Stimulated activated CD8-positive, alpha-beta memory T cell treated with anti-CD3 and anti-CD28 coated beads, Interleukin-4, amount 100 ng/mL, for 48 hours (primary cell): ENCODE measurements at places on chromosomes 4 and X.

DNA sequence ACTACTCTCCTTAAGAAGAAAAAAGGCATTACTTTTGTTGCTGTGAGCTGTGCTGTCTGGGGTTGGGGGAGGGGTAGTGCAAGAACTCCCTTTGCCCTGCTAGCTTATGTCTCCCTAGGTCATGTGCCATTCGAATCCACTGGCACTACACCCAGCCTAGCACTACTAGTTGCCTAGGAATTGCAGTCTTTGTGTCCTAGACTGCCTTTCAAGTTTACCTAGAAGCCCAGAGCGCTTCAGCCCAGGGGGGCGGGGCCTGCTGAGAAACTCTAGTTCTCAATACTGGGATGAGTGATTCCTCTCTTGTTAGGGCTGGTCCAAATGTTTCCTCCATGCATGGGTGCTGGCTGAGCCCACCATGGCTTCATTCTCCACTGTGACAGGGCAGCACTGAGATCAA is 1011.5 kb downstream of the PCDH19 start:
- no peak for DNase-seq

- DNase-seq: no peak
Observed at GRCh38 chrX:138847930-138848329, 136.4 kb upstream of the FGF13 start.

DNA sequence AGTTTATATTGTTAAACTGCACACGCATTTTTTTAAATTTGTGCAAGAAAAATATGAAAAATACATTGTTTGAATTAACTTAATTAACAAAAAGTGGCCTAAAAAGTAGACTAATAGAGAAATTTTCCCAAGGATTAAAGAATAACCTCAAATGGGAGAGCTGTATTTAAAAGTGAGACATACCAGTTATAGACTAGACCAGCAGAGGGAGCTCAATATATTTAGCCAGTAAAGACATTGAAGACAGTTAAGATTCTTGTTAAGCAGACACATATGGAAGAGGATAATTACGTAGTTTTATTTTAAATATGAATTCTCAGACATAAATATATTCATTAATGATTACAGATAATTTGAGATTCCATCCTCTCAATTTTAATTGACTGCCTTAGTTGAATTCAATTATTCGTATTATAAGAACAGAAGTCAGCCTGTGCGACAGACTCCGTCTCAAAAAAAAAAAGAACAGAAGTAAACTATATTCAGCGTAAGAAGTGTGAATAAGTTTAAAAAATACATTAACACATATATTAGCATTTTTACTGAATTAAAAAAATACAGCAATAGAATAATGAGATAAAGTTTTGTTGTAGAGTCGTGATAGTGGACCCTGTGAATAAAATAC is 64.8 kb downstream of the GLRA3 start:
- no peak for DNase-seq

DNA sequence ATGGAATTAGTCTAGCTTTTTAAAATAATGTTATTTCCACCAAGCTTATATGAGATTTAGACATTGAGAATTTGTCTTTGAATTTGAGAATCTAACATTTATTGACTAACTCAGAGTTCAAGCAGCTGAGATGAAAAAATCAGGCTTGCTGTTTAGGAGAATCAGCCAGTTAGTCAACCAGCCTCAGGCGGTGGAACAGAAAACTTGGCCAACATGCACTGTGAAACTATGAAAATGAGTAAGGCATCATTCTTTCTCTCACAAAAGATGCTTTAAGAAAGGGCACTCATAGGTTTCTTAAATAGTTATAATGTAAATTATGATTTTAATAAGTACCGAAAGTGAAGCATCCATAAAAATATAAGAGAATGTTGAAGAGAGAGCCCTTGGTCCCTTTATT is 84.2 kb downstream of the NFKB1 start:
- DNase-seq: no peak

- DNase-seq: no peak
Observed at GRCh38 chr4:141469392-141469791, 167.0 kb upstream of the IL15 start.

DNA sequence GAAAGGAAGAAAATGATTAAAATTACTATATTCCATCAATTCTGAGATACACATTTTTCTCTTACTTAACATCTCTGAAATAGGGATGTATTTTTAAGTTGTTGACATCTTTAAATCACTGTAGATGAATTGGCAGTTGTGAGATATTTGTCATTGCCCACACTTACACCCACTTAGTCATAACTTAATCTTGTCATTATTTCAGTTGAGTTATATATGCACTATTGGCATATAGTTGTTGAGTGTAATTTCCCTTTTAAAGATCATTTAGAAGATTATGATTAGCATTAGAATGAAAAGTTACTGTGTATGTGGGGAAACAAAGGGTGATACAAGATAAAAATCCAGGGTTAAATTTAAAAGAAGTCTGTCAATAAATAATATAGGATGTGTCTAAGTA is 2.2 kb downstream of the AIMP1 start:
- DNase-seq: no peak

GRCh38 chr4:88511236-88511635 is 12.3 kb downstream of the PYURF start:
- DNase-seq: no peak

DNA sequence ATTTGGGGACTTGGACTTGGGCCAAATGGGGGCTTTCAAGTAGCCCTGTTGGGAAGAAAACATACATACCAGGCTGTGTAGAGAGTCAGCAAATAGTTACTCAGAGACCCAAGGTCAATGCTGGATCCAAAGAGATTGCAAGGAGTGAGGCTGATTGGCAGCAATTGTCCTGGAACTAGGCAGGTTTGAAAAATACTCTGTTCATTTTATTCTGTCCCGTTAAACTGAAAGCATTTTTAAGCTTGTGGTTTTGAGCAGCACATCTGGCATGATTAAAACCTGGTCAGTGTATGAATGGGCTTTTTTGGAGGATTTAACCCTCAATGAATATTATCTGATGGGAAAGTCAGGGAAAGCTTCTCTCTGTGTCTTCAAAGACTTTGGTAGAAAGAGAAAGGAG is 294.3 kb upstream of the BOD1L1 start:
- DNase-seq: no peak

DNA sequence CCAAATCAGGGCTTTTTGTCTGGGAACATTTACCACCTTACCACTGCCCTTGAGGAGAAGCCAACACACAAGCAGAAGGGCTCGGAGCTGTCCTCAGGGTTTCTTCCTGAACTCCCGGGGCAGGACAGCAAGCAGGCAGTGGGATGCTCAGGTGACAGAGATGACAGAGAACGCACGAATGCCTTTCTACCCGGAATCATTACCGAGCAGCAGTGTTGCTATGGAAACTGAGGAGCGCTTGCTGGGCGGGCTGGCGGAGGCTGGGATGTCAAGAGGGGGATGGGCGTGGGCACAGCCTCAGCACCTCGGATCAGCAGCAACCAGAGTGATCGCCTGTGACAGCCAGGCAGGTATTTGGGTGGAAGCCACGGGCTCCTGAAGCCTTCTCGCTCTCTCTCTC is 17.8 kb downstream of the SSR4 start:
- no peak for DNase-seq

GRCh38 chr4:130296448-130296847 is 1200.5 kb downstream of the C4orf33 start:
- no peak for DNase-seq

DNA sequence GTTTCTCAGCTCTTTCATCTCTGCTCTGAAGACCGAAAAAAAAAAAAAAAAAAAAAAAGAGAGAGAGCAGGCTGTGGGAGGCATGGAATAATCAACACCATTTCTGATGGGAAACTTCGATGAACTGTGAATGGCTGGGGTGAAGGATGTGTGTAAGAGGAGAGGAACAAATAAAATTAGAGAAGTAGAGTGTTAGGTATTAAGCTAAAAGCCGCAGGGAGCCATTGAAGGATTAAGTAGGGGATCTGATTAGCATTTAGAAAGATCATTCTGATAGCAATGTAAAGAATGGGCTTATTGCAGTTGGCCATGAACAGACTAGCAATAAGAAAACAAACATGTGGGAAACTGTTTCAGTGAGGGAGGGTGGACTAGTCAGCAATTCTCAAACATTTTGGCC is 33.6 kb upstream of the JADE1 start:
- DNase-seq: no peak

DNA sequence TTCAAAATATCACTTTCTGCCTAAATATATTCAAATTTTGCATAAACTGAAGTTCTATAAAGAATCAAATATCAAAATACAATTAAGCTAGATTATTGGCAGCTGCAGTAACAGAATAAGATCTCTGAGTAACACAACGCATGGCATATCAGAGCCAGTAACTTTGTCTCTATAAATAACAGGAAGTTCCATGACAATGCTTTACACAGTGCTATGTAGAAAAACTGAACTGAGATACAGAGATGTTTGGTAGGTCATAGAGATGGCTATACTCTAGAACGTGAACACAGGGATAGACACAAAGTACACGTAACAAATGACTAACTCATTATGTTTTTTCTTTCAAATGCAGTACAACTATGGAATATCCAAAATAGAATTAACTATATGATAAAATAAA is 18.2 kb downstream of the UBE2D3 start:
- no peak for DNase-seq

- DNase-seq: no peak
Observed at GRCh38 chr4:186105647-186106321, 1.3 kb downstream of the FAM149A start.

GRCh38 chr4:2795893-2796848 is 3.3 kb downstream of the SH3BP2 start:
- DNase-seq: no peak

GRCh38 chrX:69021141-69021960 is 143.9 kb downstream of the PJA1 start:
- DNase-seq: no peak

DNA sequence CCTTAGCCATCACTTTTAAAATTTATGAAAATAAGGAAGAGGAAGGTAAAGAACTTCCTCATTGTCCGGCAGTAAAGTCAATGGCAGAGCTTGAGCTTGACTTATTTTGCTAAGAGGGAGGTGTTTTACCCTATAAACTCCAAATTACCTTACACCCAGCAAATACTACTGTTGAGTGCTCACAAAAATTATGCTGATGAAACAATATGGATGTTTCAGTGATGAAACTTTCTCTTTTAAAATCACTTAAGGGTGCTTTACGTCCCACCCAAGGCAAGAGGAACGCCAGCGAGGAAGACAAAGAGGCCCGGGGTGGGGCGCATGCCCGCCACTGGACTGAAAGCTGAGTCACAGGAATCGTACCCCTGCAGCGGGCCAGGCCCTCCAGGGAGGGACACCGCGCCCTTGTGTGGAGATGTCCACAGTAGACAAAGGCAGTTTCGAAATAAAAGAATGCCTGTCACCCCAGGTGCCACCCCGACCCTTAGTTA is 560 bp upstream of the TMSB4X start:
- DNase-seq: peak; percentile 72

DNA sequence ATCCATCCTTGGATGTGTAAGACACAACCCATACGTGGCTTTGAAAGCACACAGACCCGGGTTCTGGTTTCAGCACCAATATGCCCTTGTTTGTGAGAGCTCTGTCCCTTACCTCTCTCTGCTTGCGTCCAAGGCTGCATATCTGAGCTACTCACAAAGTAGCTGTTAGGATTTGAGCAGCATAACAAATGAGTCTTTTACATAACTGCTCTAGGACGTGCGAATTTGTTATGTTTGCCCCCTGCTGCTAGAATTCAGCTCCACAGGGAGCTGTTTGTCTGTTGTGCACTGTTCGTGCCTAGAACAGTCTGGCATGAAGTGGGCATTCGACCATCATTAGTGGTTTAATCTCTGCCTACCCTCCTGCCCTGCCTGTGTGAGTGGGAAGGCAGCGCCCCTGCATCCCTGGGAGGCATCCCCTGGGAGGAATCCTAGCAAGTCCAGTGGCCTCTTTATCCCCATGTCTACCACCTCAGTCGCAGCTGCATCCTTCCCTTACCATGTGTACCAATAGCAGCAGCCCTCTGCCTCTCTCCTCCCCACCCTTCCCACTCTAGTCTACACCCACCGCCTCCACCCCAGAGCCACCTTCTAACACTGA is 42.1 kb downstream of the SLC2A9 start:
- no peak for DNase-seq

DNA sequence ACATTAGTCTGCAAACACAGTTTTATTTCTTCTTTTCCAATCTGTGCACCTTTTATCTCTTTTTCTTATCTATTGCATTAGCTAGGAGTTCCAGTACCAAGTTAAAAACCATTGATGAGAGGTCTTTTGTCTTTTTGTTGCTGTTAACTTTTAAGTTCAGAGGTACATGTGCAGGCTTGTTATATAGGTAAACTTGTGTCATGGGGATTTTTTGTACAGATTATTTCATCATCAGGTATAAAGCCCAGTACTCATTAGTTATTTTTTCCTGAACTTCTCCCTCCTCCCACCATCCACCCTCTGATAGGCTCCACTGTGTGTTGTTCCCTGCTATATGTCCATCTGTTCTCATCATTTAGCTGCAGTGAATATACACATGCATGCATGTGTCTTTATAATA is 349.9 kb downstream of the PDHA2 start:
- no peak for DNase-seq

DNA sequence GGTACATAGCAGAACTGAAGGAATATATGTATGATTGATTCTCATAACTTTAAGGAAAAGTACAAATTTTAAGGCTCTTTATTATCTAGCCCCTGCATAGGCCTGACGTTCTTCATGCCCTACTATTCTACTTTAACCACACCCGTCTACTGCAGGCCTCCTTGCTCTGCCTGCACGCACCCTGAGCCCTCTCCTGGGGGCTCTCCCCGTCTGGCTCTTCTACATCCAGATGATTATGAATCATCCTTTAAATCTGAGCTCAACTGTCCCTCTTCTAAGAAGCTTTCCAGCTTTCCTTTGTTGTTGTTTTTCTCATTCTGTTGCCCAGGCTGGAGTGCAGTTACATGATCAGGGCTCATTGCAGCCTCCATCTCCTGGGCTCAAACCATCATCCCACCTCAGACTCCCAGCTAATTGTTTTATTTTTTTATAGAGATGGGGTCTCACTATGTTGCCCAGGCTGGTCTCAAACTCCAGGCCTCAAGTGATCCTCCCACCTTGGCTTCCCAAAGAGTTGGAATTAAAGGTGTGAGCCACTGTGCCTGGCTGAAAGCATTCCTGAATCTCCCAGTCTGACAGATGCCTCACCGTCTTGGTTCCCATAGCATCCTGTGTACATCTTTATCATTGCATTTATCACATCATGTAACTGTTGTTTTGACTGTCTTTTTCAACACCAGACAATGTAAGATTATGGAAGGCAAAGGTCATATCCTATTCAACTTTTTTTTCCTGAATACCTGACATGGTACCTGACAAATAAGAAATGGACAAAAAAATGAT is 89.2 kb downstream of the WDFY3 start:
- no peak for DNase-seq

DNA sequence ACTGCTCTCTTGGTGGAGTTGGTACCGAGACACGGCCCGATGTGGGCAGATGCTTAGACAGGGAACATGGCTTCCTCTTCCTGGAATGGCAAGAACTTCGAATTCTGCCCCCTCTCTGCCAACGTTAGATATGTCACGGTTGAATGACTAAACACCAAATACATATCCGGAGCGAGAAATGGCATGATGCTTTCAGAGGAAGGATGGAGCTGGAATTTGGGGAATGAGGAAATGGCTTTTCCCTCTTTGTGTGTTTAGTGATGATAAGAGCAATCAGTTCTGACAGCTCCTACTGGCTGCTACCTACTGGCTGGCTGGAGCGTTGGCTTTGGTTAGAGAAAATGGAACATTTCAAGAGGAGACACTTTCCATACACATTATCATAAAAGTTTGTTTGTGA is 140.0 kb downstream of the DHRSX start:
- no peak for DNase-seq
